ENCODE measurements at places on chromosomes 12 and 14.

- DNase-seq = peak; percentile 49
Observed at GRCh38 chr12:46219877-46220655, 48.8 kb downstream of the SLC38A1 start.

DNA sequence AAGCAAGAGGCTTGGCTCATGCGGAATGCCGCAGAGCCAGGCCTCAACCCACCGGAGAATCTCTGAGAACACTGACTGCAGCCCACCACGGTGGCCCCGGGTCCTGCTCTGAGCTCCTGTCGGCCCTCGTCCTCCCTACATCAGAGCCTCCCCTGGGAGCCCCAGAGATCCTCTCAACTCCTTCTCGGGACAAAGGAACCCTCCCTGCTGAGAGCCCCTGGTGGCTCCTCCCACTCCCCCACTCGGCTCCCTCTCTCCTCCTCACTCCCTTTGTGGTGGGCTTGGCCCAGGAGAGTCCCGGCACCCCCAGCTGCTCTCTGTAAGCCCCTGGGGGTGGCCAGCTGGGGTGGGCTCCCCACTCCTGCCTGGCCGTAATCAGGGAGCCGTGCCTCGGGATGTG, 11.1 kb upstream of the INF2 start:
- DNase-seq = no peak

GRCh38 chr14:64278458-64278857, 15.7 kb downstream of the ESR2 start:
- DNase-seq = no peak

- DNase-seq = peak; percentile 33
Observed at GRCh38 chr14:96852823-96853422, 55.7 kb downstream of the VRK1 start.

DNA sequence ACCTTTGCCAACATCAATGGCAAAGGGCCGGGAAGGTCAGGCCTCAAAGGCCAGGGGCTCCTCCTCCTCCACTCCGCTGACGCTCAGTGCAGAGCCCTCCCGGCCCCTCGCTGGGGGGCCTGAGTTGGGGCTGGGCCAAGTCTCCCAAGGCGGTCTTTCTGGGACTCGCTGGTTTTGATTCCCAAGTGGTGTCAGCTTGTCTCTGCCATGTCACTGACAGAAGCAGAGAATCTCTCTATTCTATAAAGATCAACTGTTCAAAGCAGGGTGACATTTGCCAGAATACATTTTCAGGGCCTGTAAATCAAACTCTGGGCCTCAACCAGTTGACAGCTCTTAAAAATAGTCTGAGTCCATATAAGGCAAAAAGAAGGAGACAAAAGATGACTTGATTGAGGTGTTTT, 75.9 kb downstream of the CCDC88C start:
- DNase-seq = no peak

- DNase-seq = no peak
Observed at GRCh38 chr14:57875296-57875695, 9.4 kb upstream of the SLC35F4 start.

DNA sequence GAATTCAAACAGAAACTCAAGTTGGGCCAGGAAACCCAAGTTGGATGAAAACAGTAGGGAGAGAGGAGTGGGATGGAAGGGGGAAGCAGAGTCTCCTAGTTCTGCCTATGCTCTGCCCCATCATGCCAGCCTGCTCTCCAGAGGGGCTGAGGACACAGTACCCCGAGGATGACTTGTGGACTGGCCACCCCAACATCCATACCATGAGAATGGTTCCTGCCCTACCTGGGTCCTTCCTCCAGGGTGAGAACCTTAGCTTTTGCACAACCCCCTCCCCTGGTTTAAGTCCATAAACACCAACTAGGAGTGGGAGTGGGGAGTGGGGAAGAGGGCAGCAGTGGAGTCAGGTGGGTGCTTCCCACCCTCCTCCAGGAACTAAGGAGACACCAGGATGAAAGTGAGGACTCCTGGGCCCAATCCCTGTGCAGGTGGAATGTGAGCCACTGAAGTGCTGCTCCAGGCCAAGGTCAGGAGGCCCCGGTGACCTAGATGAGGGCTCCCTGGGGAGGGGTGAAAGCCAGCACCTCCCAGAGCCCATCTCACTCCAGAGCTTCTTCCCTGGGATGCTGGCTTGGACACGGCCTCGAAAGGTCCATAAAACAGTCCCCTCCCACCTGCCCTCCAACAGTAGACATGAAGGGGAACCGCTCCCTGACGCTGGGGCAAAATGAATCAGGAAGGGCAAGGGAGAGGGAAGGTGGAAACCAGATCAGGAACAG, 6.6 kb downstream of the ZNF385A start:
- DNase-seq = no peak

- DNase-seq = peak; percentile 70
Observed at GRCh38 chr12:57477710-57478681, 1.7 kb downstream of the ARHGAP9 start.

- no peak for DNase-seq
Observed at GRCh38 chr14:39755269-39755878, 323.1 kb upstream of the FBXO33 start.

- peak; percentile 33 for DNase-seq
Observed at GRCh38 chr14:42110167-42110566, 503.5 kb downstream of the LRFN5 start.

GRCh38 chr14:36214476-36215216, 38.1 kb upstream of the PTCSC3 start:
- no peak for DNase-seq

DNA sequence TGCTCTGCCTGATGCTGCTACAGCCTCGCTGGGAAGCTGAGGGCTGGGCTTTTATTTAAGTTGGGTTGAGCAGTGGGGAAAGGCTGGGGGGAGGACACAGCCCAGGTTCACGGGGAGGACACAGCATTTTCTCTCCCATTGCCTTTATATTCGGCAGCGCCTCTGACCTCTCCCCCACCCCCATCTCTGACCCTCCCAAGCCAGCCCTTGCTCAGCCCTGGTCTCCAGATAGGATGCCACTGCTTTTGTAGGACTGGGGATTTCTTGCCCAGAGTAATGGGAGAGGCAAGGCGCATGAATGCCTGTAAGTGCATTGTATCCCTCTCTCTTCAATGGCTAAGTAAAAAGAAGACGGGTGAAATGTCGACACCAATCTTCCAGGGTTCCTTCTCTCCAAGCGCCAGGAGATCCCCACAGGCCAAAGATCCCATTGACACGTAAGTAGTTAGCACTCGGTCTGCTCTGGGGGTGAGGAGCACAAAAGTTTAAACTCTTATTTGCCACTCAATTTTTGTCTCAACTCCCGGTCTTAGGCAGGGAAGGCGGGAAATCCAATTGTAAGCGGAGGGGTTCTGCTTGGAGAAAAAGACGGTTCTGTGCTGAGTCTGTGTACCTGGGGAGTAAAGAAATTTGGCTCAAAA, 4.6 kb downstream of the HOXC4 start:
- no peak for DNase-seq

- DNase-seq = no peak
Observed at GRCh38 chr12:2265461-2266167, 212.8 kb downstream of the CACNA1C start.

GRCh38 chr12:48029491-48030172, 25.4 kb upstream of the COL2A1 start:
- peak; percentile 62 for DNase-seq

DNA sequence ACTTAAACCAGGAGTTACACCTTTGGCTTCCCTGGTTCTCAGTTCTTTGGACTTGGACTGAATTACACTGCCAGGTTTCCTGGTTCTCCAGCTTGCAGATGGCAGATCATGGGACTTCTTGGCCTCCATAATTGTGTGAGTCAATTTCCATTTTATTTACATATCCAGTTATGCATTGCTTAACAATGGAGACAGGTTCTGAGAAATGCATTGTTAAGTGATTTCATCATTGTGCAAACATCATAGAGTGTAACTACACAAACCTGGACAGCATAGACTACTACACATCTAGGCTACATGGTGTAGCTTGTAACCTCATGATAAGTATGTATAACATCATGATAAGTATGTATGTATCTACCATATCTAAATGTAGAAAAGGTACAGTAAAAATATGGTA, 276.1 kb upstream of the BTG1 start:
- DNase-seq = no peak

DNA sequence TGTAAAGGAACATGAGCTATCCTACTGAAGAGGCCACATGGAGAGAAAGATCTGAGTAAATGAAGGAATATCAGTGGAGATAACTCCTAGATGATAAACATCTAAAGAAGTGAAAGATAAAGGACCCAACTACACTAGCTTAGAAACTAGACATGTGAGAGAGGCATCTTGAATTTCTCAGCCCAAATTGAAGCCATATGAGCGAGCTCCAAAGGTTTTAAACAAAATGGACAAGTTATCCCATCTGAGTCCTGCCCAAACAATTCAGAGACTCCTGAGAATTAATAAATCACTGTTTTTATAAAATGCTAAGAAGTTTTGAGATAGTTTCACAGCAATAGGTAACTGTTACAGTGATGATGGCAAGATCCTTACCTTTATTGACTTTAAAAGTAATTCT, 438.9 kb downstream of the NAV3 start:
- no peak for DNase-seq

DNA sequence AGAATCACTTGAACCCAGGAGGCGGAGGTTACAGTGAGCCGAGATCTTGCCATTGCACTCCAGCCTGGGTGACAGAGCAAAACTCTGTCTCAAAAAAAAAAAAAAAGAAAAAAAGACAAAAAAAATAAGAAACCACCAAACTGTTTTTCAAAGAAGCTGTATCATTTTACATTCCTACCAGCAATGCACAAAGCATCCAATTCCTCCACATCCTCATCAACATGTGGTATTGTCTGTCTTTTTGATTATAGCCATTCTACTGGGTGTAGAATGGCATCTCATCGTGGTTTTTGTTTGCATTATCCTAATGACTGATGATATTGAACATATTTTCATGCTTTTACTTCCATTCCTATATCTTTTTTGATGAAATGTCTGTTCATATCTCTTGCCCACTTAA, 36.2 kb upstream of the GNG2 start:
- DNase-seq = no peak

GRCh38 chr12:129215556-129215955, 362.3 kb downstream of the GLT1D1 start:
- no peak for DNase-seq

DNA sequence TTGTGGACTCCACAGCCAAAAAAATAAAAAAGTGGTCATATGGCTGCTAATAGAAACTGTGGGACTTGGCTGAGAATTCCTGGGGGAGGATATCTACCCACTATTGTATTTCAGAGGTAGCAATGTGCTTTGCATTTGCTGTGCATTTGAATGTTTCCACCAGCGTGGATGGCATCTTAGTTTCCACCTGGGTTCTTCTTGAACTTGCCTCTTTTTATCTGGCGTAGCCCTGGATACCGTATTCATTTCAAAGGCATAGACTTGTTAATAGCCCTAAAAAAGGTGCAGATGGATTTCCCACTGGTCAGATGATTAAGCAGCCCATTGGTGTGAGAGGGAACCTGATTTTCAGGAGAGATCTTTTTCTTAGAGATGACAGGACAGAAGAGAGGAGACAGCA, 1.9 kb upstream of the MYF5 start:
- no peak for DNase-seq

DNA sequence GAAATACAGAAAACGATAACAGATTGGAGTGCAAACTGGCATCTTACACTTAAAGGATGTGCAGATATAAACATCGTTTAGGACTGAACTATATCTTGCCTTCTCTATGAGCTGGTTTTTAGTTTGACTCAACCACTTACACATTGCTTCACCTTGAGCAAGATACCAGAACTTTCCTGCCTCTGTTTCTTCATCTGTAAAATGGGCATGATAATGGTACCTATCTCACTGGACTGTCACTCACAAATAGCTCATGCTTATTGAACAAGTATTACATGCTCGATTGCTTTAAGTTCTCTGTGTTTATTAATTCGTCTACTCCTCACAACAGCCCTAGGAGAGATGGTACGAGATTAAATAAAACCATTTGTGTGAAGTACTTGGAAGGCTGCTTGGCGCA, 7.7 kb downstream of the FZD10 start:
- DNase-seq = no peak

- DNase-seq = no peak
Observed at GRCh38 chr12:90706036-90706435, 248.9 kb downstream of the CCER1 start.

GRCh38 chr12:87779016-87779415, 250.2 kb downstream of the C12orf50 start:
- DNase-seq = no peak

- DNase-seq = no peak
Observed at GRCh38 chr14:59474172-59474571, 9.0 kb upstream of the GPR135 start.

DNA sequence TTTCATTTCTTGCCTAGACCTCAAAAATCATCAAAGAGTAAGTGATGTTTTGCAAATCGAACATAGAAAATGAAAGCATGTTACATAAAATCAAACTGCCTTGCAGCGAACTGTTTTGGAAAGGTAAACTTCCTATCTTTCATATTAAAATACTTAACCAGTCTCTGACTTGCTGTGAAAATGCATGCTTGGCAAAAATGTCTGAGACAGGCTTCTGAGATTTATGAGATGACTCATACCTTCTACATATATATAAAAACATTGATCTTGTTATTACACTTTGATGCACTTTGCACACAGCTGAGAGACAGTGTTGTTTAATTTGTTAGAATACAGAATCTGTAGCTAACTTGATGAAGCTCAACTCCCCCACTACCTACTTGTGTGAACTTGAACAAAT, 179.1 kb downstream of the KITLG start:
- DNase-seq = no peak

DNA sequence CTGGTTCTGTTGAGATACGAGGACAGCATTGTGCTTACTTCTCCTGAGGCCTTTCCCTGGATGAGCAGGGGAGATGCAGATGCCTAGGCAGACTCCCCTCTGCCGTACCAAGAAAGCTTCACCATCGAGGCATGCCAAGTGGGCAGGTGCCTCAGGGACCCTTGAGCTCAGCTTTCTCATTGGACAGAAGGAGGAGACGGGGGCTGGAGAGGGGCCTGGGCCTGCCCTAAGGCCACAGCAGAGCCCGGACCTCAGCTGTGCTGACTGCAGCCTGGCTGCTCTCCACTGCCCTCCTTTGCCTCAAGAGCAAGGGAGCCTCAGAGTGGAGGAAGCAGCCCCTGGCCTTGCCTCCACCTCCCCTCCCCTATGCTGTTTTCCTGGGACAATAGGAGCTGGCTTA, 23.4 kb downstream of the SERPINA1 start:
- no peak for DNase-seq

- DNase-seq = peak; percentile 45
Observed at GRCh38 chr12:51270067-51270950, at the start of gene SMAGP. SMAGP (minus strand) TSS chr12:51270415; CDS start chr12:51269278, 1,137 bp downstream.

DNA sequence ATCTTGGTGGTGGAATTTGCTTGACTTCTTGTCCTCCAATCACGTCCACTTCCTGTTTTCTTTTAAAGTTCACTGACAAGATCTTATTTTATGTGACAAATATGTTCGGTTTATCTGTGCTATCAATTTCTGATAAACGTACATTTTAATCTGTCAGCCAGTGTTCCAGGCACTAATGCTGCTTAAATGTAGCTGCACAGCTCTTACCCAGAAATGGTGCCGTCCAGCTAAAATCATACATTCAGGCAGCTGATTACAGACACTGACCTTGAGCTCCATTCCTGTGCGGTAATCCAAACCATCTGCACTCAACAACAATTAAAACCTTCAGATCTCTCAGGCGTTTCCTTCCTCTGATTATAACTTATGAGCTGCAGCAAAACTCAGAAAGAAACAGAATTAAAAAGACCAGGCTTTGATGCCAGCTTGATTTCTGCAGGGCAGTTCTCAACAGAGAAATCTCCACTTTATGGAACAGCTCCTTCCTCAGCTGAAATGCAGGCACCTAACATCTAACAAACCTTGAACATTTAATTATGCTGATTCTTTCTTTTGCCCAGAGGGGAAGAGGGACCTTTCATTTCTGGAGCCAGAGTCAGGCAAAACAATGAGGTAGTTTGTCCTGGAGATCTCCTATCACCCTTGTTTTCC, 26.4 kb upstream of the RASSF3 start:
- peak; percentile 59 for DNase-seq

- no peak for DNase-seq
Observed at GRCh38 chr12:122825773-122826724, 9.2 kb upstream of the HIP1R start.

Data from KBM-7 (cell line).